ENCODE measurements at places on chromosomes 1 and 21. TPM values are rescaled to one million over a fixed set of nuclear protein-coding genes. Genes with fewer than 3 reads are reported as not detected.

- DNase-seq = no peak
Observed at GRCh38 chr1:222946436-222946835, 131.6 kb downstream of the DISP1 start.

DNA sequence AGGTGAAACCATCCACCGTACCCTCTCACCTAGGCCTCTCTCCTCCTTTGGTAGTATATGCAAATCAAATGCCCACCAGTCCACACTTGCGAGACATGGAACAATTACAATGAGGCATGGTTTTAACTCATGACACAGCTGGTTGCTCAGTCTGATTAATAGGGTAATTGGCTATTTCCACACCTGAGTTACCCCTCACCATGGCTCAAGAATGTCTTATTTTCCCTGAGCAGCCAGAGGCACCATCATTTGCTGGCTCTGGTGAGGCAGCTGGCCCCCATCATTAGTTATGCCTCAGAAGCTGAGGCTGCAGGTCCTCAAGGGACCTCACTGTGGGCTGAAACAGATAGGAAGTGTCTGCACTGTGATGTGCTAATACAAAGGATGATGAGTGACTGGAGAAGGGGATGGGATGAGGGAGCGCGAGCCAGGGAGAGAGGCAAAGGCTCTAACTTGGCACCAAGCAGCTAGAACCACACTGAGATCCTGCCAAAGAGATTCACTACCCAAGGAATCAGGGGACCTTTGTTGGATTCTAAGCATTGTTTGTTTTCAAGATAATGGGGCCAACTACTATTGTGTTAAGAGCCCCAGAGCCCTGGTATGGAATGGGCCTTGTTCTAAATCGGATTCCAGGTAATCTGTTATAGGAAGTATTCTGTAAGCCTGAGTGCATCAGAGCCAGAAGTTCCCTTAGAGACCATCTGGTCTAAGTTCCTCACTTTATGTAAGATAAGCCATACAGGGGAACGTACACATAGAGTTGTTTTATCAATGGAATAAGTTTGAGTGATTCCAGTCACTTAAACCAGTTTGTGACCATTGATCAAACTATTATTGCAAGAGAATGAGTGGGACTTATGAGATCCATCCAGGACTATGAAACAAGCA, 80.0 kb upstream of the CNTN2 start:
- DNase-seq = no peak

- no peak for DNase-seq
Observed at GRCh38 chr1:76176000-76176399, 101.5 kb downstream of the ST6GALNAC3 start.

- no peak for DNase-seq
Observed at GRCh38 chr1:38685388-38685787, 174.2 kb downstream of the RRAGC start.

DNA sequence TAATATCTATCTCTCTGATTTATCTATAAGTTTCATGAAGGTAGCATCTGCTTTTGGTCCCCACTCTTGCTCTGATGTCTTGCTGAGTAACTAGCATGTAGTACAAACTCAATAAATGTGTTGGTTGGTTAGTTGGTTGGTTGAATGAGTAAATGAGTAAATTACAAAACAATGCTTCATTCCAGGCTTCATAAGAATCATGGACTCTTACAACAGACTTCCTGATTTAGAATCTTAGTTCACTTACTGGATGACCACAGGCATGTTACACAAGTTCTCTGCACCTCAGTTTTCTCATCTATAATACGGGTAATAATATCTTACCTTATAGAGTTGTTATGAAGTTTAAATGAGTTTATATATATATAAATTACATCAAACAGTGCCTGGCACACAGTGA, 98.6 kb downstream of the ZNF281 start:
- DNase-seq = no peak

DNA sequence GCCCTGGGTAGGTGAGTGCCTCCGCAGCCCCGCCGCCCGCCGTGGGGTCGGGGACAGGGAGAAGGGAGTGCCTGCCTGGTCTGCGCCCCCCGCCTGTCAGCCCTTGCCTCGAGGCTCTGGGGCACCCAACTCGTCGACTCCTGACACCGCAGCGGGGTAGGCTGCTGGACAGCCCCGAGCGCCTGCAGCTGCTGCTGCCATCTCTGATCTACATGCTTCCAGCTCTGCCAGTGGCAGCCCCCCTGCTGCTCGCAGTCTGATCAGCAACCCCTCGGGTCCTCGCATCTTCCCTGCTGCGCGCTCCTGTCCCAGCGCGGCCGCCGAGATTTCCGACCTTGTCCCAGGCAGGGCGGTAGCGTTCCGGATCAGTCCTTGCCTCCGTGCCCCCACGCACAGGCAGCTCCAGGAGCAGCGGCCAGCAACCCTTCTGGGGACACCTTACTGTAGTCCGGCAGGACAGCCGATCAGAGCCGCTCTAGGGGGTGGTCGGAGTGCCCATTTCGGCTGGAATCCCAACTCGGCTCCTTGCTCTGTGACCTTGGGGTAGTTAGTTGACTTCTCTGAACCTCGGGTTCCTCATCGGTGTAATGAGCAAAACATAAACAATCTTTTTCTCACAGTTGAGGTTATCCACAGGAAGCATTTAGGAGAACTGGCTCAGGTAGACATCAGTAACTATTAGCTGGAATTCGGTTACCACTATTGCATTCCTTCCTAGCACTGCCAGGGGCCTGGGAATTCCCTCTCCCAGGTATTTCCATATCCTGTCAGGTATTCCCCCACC, 540 bp downstream of the BCAN start:
- no peak for DNase-seq

GRCh38 chr1:233079574-233079973, 129.2 kb downstream of the NTPCR start:
- DNase-seq = no peak

DNA sequence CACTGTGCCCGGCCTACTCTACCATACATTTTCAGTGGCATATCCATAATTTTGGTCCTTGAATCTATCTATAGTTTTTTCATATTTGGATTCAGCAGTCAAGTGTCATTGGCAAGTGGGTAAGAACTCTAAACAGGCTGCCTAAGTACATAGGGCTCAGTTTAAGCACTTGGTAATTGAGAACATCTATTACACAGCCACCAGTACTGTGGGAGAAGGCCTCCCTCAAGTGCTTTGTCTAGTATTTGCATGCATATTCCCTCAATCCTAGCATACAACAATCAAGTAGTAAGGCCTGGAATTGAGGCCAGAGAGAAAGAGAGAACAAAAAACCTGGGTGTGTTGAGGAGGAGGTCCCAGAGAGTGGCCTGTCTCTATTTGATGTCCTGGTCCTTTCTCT, 325.2 kb downstream of the USP25 start:
- no peak for DNase-seq

DNA sequence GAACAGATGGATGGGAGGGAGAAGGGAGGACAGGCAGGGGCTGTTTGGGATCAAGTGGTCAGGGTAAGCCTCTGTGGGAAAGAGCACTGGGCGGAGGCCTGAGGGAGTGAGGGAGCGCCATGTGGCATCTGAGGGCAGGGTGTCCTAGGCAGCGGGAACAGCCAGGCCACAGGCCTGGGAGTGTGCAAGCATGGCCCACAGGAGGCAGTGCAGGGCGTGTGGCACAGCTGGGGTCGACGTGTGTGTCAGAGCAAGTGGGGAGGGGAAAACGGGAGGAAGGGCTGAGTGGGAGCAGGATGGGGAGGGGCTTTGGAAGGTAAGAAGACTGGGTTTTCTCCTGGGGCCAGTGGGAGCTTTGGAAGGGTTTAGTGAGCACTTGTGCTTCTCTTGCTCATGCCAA, 143.4 kb downstream of the SYF2 start:
- no peak for DNase-seq

GRCh38 chr1:75310067-75310466, 175.9 kb downstream of the LHX8 start:
- DNase-seq = no peak

DNA sequence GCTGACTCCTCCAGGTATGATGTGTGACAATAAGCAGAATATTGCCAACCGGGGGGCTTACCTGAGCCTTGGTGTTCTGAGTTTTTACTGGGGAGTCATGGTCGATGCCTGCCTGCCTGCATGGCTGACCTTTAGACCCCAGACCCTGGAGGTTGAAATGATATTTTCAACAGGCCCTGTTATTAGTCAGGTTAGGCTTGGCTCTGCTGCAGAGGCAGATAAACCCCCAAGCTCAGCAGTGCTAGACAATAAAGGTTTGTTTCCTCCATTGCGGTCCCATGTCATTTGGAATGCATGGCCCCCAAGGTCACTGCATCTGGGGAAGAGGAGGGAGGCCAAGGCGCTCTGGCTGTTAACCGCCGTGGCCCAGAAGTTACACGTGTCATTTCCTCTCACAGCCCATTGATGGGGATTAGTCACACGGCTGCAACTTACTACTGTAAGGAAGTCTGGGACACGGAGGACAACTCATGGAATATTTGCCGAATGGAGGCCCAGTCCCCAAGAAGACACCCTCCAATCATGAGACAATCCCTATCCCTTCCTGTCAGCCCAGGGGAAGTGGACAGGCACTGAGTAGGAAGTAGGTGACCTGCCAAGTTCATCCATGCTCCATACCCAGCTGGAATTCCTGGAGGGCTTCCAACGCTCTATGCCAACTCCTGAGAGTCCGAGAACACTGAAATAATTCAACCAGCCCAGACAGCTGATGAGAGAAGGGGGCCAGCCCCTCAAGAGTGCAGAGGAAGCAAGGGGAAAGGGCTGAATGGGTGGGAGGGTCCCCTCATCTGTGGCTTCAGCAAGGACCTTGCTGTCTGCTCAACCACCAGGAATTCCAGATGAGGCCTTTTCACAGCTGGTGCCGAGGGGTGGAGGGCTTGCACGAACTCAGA, 97.3 kb downstream of the TAS1R2 start:
- DNase-seq = no peak

- DNase-seq = no peak
Observed at GRCh38 chr1:33120436-33121231, 39.7 kb downstream of the AZIN2 start.

DNA sequence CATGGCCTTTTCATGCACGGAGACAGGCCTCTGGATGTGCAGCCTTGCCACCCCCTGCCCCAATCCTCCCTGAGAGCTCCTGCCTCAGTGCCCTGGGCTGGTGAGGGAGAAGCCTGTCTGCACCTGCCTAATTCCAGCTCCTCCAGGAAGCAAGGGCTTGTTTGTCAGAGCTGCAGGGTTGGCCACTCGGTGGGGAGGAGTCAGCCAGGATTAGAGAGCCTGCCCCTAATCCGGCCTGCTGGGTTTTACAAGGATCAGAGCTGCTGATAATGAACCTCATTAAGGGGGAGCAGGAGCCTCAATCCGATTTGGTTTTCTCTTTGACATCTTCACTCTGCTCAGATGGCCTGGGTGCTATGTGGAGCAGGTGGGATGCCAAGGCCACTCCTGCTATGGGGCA, 31.9 kb upstream of the LHX4 start:
- no peak for DNase-seq

GRCh38 chr21:42059721-42060120, 11.4 kb upstream of the UMODL1 start:
- no peak for DNase-seq

GRCh38 chr1:56570924-56571372, 8.4 kb downstream of the PLPP3 start:
- DNase-seq = no peak

DNA sequence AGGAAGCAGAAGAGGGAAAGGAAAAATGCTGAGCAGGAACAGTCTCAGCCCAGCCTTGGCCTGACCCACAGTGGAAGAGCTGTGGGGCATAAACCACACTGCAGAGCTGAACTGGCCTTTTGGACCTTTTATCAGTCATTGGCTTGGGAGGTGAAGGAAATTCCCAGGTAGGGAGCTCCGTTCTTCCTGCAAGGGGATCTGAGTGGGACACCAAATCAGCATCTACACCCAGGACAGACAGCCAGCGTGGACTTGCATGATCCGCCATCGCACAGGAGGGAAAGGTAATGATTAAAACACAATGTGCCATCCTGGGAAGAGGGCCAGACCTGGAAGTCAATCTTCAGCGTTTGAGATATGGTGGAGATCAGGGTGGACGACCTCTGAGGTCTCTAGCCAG, 1.2 kb upstream of the MTFR1L start:
- DNase-seq = no peak

HIPK1 gene
- total RNA-seq = 19.2 TPM

SPSB1 gene
- total RNA-seq = 20.8 TPM

LCE1B gene
- not detected for total RNA-seq

All from epithelial cell of proximal tubule (primary cell).